ENCODE measurements at places on chromosomes 2 and 18.

DNA sequence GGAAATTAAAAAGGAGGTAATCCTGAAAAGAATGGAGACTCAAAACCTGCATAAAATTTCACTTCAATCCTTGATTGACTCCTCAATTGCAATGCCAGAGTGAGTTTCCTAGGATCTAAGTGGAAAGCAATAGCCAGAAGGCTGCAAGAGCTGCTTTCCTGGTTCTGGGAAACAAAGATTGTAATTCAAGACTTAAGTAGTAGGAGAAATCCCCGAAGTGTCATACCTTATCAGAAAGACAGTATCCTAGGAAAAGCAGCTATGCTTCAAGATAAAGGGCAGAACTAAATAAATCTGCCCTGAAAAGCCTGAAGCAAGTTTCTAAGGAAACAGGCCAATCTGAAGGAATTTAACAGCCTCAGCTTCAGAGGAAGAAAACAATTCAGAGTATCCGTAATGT lies 390.2 kb downstream of the DSC3 start:
- DNase-seq, result no peak

DNA sequence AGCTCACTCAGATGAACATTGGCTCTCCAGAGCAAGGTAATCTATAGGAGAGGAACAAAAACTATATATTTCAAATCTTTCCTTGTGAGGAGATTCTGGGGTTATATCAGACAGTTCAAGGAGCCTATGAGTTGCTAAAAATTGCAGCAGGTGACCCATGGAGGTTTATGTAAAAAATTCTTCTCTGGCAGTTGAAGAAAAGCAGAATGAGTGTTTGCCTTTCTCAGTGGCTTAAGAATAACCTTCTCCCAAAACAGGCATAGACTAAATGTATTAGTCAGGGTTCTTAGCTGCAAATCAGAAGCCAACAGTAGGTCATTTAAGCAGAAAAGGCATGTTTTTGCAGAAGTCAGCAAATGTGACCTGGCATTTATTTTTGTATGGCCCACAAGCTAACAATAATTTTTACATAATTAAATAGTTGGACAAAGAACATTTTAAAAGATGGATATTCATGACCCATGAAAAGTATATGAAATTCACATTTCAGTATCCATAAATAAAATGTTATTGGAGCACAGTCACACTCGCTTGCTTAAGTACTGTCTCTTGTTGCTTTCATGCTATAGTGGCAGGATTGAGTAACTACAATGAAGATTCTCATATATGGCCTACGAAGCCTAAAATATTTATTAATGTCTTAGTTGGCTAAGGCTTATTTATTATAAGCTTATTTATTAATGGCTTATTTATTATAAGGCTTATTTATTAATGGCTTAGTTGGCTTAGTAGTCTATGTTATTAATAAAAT lies 93.4 kb upstream of the TLK1 start:
- no peak for DNase-seq

DNA sequence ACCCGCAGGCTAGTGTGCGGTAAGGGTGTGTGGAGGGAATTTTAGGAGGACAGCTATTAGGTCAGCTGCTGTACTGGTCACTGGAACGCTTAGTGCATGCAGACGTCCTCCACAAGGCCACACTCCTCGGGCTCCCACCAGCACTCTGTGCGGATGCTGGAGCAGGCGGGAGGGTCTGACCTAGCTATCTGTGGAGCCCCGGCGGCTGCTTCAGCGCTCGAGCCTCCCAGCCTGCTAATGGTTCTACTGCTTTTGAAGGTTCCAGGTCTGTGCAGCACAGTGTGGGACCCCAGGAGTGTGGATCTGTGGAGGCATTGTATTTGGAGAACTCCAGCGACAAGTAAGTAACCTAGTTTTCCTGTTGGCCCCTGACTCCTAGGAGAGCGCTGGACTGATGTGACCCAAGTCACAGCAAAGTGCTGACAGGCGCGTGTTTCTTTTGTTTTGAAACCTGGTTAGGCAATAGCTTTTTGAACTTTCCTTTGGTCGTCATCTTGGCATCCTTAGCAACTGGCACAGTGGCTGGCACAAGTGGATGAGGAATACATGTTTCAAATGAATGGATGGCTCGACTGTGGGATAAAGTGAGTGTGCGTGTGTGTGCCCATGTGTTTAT lies 113.5 kb downstream of the ZNF236 start:
- DNase-seq, result no peak

GRCh38 chr2:70044290-70045040 lies 42.8 kb upstream of the PCBP1 start:
- DNase-seq, result no peak

DNA sequence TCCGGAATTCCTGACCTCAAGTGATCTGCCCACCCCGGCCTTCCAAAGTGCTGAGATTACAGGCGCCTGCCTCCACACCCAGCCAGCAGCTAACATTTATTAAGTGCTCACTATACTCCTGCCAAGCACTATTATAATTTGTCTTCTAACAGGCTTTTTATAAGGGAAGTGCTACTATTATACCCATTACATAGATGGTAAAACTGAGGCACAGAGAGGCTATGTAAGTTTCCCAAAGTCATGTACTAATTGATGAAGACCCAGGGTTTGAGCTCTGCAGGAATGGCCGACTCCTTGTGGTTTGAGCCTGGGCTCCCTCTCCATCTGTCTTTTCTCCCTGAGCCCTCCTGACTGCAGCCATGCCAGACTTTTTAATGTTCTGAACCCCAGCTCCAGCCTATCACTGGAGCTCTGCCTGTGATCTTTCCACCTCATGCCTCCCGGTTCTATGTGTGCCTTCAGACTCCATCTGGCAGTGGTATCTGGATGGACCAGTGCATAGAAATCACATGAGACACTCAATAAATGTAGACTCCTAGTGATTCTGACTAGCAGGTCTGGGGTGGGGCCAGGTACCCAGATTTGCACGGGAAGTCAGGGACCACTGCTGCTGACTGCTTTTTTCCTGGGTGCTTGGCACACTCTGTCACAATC lies 197.1 kb downstream of the NEDD4L start:
- no peak for DNase-seq

DNA sequence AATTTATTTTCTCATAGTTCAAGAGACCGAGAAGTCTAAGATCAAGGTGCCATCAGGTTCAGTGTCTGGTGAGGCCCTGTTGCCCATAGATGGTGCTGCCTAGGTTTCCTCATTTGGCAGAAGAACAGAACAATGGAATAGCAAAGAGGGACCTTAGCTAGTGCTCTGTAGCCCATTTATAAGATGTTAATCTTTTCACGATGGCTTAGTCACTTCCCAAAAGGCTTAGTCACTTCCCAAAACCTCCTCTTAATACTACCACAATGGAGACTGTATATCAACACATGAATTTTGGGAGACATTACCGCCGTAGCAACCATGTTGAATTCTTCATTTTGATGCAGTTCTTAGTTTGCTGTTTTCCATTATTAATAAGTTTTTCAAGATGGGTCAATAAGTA lies 246.3 kb upstream of the NRP2 start:
- no peak for DNase-seq

DNA sequence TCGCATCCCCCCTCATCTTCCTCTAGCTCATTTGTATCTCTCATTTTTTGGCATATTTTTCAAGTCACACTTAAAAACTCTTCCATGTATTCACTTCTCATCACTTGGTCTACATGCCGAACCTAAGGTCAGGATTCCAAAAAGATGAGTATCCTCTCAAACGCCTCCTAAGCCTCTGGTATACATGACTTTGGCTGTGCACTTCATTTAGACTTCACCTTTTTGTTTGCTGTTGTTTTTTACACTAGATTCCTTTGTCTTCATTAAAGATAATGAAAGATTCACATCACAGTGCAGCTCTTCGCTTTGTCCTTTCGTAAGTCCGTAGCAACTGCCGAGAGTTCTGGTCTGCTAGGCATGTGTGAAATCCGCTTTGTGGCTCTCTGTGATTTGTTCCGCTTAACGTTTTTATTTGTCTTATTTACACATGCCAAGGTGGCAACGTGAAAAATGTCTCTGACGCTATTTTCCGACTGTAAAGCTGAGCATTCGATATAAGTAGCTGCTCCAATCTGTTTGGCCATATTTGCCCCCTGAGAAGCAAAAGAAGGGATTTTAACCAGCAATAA lies 17.7 kb downstream of the RND3 start:
- no peak for DNase-seq

DNA sequence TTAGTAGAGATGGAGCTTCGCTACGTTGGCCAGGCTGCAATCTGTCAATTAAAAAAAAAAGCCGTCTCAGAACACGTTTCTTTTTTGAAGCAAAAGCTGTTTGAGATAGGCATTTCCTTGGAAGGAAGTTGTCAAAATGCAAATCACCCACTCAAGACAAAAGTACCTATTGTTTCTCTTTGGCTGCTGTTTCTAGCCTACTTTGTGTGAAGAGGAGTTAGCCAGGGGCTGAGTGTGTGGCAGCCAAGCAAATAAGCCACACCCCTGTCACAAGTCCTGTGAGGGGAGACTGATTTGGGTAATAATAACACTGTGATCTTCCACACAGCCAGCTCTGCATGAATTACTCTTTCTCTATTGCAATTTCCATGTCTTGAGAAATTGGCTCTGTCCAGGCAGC lies 47.4 kb upstream of the CDCA7 start:
- DNase-seq, result no peak

DNA sequence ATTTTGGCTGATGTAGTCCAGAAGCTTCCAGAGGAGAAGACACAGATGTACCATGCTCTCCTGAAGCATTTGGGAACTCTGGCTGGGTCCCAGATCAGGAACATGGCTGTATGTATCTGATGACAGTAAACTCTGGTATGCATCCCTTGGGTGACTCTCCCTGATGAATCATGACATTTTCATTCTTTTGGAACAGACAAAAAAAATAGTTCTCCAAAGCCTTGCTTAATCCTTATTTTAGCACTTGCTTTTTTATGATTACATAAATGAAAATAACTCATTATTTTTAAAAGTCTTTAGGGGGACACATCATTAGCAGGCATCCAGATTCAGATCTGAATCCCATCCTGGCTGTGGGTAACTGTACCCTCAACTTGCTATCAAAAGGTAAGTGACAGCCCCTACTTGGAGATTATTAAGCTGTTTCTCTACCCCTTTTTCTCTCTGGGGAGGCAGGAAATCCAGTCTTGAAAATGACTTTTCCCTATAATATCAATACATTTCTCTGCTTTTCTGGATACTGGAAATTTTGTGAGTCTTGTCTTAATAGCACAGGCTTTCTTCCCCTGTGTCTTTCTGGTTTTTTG lies 23.3 kb downstream of the AOX1 start:
- DNase-seq, result no peak

DNA sequence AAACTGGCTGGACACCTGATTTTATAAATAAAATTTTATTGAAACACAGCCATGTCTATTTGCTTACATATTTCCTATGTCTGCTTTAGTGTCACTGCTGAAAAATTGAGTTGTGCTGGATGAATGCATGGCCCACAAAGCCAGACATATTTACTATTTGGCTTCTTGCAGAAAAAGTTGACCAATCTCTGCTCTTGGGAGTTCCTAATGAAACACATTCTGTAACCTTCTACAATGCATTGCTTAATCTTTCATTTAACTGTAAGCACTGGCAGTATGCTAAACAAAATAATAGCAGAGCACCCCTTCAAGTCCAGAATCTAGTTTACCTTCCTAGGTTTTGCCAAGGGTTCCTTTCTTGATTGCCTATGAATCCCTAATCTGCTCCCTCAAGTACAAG lies 17.7 kb upstream of the SERPINB7 start:
- DNase-seq, result no peak

GRCh38 chr2:9325428-9325827 lies 97.9 kb downstream of the ITGB1BP1 start:
- no peak for DNase-seq

DNA sequence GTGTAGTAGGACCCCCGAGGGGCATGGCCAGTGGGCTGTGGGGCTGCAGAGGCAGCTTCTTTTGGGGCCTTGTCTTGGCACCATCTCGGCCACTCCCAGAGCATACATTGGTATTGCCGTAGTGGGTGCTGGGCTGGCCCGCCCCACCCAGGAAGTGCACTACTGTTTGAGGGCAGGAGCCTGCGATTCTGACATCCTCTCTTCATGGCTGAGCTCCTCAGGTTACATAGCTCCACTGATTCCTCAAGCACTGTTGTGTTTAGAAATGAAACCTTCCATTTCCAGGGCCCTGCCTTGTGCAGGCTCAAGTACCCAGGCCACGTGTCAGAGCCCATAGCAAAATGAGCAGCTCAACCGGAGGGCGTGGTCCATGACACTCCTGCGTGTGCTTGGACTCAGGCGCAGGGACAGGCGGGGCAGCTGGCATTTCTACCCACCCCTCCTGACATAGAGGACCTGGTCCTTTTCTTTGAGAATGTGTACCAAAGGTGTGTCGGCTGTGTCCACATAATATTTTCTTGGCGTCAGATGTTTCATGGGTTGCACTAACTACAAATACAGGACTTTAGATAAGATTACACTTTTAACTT lies 67.9 kb downstream of the DGKD start:
- no peak for DNase-seq

GRCh38 chr2:128545829-128546228 lies 227.2 kb upstream of the HS6ST1 start:
- no peak for DNase-seq

DNA sequence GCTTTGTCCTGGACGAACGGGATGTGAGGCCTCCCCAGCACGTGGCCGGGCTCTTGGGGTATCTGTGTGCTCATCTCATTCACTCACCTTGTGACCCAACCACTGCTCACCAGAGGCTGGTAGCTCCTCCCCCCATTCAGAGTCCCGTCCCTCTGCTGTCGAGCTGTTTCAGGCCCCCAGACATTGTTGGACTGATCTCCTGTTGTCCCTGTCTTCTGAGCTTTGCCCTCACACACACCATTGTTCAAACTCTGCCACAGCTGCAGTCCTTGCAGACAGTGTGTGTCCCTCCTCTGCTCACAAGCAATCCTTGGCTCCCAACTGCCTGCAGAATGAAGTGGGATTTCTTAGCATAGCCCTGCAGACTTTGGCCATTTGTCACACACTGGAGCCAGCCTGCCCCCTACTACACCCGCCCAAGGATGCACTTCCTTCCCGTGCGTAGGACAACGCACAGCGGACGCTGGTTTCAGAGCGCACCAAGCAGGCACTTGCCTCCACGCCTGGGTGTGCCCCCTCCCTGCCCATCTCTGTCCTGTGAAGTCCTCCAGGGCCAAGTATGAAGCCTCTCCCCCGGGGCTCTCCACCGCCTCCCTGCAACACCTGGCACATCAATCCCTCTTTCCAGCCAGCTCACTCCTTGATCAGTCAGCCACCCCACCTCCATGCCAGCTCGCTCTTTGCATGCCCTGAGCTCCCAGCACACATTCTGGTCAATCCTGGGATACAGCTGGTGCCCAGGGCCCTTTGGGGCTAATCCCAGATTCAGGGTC lies 16.5 kb upstream of the PRLH start:
- DNase-seq, result no peak

DNA sequence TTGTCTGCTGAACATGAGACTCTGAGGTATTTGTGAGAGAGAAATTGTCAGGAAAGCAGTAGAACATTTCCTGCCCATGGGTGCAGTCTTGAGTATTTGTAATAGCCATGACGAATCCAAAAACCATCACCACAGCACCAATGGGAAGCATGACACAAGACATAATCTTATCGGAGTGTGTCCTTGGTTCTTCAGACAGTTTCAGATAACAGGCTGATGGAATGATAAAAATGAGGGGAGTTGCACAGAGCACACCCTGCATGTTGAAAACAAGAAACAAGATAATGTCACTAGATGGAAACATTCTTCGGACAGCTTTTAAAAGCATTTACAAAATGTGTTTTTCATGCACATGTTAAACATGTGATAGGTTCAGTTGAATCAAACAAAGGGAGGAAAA lies 56.9 kb downstream of the SLC38A11 start:
- DNase-seq, result no peak

GRCh38 chr2:37769551-37769950 lies 98.1 kb upstream of the CDC42EP3 start:
- no peak for DNase-seq
